Suprapubic skin (tissue), 4 donors: ENCODE measurements at places on chromosomes 2 and 18. TPM values are rescaled to one million over a fixed set of nuclear protein-coding genes. Genes with fewer than 3 reads are reported as not detected.

Gene BOLL
- not detected for total RNA-seq

Gene PFN4
- total RNA-seq = not detected

Gene SLC4A3
- total RNA-seq = 3.2 TPM

Gene CPLX4
- not detected for total RNA-seq
